RCC 7860 (cell line): ENCODE measurements at places on chromosomes 12 and 14.

- no peak for DNase-seq
These were observed 1.8 kb downstream of the PARP11 start for GRCh38 chr12:3871356-3871755.

- peak; percentile 87 for DNase-seq
These were observed 57.2 kb upstream of the AEBP2 start for GRCh38 chr12:19382111-19382526.

DNA sequence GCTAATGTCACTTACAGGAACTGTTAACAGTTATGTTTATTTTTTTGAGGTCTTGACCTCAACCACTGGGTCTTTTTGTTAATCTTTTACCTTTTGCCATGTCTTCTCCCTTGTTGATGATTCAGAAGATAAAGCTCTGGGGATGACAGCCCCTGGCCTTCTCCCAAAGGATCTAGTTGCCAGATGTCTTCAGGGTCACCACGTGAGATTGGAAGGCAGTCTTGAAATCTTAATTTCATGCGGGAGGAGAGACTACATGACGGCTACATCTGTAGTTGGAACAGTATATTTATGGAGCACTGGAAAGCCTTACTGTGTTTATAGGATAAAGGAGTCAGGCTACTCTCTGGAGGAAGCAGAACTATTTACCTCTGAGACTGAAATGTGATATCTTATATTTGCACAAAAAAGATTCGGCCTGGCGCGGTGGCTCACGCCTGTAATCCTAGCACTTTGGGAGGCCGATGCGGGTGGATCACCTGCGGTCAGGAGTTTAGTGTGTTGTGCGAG, 5.6 kb downstream of the MLEC start:
- DNase-seq = peak; percentile 83

GRCh38 chr12:121530600-121531355, 50.0 kb downstream of the KDM2B start:
- DNase-seq = peak; percentile 51

DNA sequence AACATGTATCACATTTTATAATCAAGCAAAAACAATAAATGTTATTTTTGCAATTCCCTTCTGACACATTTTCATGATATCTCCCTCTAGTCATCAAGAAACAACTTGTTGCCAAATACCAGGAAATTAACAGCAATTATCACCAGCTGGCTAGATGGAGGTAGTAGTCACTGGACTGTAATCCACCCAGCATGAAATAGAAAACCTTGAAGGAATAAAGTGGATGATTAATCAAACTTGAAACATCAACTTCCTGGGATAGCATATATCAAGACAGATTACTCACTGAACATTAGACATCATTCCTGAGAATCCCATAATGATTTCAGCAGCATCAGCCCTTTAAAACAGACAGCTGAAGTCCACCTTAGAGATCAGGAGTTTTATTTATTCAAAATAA, 259.0 kb downstream of the CCDC59 start:
- DNase-seq = peak; percentile 68

GRCh38 chr14:24441904-24442239, 704 bp downstream of the SDR39U1 start:
- no peak for DNase-seq

- DNase-seq = no peak
These were observed 220.3 kb downstream of the NELL2 start for GRCh38 chr12:44655846-44656245.

- DNase-seq = no peak
These were observed 129.3 kb downstream of the ACSS3 start for GRCh38 chr12:81207173-81207572.

DNA sequence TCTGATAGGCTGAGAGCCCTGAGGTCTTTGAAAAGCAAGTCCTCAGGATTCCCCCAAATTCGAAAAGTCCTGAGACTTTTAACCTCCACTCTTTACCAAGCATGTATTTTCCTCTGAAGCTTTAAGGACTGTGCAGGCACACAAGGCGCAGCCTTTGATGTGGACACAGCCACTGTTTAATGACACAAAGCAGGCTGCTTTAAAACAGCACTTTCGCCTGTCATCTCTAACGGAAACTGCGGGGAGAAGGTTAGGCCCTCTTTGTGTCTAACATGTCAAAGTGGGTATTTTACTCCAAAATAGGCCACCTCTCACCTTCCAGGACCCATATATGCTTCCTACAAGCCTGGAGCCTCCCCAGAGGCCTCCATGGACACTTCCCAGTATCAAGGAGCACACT, 159.2 kb downstream of the GCH1 start:
- no peak for DNase-seq
